ENCODE measurements at places on chromosomes 5 and 9.

DNA sequence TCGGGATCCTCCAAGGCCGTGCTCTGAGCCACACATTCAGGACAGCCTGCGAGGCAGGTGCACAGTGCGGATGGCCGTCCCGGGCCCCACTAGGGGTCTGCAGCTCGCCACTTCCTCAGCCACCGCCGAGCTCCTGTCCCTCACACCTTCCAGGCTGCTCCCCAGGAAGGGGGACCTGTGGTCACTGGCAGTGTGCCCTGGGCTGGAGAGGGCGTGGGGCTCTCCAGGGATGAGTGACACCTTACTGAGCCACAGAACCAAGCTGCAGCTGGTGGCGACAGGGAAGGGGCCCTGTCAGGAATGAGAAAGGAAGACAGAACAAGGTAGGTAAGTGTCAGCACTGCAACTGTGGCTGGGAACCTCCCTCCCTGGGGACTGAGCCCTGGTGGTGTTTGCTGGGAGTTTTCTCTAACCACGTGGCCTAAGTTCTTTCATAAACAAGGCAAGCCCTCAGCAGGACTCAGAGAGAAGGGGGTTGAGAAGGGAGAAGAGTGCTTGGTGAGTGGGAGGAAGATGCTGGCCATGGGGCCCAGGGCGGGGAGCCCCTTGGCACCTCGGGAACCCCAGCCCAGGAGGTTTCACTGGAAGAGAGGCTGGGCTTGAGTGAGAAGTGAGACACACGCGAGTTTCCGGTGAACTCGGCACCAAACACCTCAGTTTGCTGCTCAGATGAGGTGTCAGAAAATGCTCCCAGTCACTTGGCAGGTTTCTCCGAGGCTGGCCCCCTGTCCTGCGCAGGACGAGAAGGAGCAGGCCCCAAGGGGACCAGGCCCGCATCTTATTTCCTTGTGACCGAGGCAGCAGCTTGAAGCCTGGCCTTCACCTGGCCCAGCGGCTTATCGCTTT is 5.2 kb downstream of the IL13 start:
- no peak for DNase-seq

DNA sequence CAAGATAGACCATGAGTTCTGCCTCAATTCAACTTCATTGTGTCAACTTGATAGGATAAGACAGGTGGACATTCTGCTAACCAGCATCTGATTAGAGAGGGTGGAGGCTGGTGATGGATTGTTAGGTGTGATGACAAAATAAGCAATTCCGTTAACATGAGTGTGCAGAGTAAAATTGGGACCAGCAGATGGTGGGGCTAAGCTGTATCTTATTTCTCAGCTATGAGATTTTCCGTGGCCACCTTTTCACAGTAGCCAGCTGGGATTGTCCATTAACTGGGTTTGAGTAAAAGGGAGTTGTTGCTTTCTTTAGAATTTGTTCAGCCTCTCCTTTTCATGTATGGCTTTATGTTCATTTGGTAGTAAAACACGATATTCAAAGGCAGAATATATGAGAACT is 28.8 kb upstream of the TAL2 start:
- no peak for DNase-seq

GRCh38 chr5:33832404-33833236 is 59.2 kb downstream of the ADAMTS12 start:
- no peak for DNase-seq

DNA sequence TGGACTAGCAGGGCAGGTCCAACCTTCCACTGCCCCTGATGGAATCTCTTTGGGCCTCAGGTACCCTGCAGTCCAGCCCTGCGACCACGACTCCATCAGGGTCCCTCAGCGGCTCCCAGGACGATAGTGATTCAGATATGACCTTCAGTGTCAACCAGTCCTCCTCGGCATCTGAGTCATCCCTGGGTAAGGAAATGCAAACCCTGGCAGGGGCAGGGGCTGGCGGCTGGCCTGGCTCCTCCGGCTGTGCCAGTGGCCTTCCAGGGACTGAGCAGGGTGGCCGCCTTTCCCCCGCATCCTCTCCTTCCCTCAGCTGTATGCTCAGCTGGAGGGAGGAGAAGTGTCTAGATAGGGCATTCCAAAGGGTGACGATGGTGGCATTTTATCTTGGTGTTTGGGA is 45.0 kb downstream of the NEURL1B start:
- DNase-seq = no peak

DNA sequence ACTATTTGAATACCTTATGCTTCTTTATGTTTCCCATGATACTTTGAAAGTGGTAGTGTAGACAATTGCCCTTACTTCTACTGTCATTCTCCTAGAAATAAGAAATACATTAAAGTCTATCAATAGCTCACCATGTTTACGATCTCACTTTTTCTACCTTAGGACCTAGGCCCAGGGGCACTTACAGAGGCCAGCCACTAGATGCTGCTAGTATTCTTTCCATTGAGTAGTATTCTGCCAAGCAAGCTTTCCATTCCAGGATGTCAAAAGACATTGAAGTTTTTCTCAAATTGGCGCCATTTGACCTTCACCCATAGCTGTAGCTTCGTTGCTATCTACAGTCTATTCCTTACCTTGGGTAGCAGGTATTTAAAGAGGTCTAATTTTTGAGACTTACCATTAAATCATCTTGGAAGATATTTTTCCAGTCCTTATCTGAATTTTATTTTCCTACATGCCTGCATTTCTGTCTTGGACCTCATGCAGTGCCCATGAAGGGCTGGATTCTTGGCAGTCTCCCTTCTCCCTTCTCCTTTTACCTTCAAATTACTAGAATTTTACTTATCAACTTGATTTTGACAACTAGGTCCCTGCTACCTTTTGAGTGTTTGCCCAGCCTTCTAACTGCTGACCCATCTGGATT is 246.0 kb upstream of the NUDT12 start:
- peak; percentile 31 for DNase-seq

DNA sequence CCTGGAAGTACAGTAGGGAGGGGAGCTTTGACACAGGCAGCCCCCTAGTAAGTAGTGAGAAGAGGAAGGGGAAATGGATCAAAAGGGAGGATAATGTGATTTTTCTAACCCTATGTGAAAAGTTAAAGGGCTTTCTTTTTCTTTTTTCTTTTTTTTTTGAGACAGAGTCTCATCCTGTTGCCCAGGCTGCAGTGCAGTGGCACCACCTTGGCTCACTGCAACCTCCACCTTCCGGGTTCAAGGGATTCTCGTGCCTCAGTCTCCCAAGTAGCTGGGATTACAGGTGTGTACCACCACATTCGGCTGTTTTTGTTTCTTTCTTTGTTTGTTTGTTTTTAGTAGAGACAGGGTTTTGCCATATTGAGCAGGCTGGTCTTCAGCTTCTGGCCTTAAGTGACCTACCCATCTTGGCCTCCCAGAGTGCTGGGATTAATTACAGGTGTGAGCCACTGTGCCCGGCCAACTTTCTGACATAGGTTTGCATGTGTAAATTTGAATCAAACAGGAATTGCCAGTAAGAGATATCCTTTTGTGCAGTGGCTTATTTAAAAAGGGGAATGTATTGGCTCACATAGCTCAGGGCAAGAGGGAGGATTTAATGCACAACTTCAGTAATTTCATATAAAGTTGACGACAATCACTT is 13.4 kb upstream of the PRDM6 start:
- no peak for DNase-seq

DNA sequence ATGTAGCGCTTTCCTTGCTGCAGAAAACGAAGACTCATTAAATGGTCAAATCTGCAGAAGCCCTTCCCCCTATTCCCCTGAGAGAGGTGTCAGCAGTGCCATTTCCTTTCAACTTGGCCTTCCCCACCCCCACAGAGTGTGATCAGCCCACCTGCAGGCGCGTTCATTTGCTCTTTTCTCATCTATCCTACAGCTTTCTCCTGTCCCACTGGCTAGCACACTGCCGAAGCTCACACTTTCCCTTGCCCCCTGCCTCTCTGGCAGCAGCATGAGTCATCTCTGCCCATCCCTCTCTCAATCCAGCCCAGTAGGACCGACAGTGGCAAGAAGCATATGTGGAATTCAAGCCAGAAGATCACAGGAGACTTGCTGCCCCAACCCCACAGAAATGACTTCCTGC is 213.8 kb downstream of the FAM114A2 start:
- DNase-seq = no peak

DNA sequence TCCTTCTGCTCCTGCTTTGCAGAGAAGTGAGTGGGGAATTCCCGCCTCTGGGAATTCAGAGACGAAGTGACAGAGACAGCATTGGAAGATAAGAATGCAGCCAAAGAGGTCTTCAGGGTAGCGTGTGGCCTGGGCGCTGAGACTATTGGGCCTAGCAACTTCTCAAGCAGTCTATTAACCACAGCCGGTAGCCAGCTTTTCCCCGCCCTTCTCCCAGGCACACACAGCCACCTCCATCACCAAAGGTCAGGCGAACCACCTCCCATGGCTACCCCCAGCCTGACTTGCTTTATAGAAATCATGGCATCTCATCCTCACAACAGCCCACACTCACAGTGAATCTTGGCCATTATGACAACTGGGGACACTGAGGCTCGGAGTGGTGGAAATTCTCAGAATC is 124.2 kb downstream of the KCNIP1 start:
- DNase-seq = no peak

- no peak for DNase-seq
These were observed 30.1 kb downstream of the SLIT3 start for GRCh38 chr5:169270827-169271226.

- DNase-seq = no peak
These were observed 225.1 kb downstream of the PIK3R1 start for GRCh38 chr5:68440651-68441050.

GRCh38 chr5:109614981-109615380 is 74.7 kb upstream of the MAN2A1 start:
- no peak for DNase-seq

DNA sequence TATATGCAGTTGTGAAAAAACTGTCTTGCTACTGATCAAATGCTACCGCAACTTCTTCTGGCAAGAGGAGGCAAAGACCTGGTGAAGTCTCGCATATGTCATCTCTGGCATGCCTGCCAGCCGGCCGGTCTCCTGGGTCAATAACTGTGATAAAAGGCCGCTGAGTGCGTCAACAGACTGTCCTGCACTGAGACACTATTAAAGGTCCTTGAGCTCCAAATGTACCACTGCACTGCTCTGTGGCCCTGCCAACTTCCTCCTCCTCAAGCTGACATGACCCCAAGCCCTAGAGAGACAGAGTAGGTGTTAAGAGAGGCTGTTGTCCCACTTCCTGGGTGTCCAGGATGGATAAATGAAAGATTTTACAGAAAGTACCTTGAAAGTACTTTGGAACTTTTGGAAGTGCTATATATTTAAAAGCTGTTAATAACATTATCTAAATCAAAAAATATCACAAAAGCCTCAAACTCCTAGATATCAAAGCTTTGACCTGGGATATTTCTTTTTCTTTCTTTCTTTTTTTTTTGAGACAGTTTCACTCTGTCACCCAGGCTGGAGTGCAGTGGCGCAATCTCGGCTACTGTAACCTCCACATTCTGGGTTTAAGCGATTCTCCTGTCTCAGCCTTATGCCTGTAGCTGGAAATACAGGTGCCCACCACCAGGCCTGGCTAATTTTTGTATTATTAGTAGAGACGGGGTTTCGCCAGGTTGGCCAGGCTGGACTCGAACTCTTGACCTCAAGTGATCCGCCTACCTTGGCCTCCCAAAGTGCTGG is 31.5 kb downstream of the RAPGEF1 start:
- DNase-seq = no peak

- peak; percentile 34 for DNase-seq
These were observed 1.0 kb upstream of the ACSL6 start for GRCh38 chr5:132012371-132013005.

DNA sequence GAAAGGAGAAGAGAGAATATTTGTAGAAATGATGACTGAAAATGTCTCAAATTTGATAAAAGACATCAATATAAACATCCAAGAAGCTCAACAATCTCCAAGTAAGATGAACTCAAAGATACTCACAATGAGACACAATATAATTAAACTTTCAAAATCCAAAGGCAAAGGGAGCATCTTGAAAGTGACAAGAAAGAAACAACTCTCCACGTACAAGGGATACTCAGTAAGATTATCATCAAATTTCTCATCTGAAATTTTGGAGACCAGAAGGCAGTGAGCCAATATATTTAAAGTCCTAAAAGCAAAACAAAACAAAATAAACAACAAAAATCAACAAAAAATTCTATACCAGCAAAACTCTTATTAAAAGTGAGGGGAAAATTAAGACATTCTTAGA is 428.7 kb downstream of the NFIB start:
- DNase-seq = no peak

GRCh38 chr5:173517648-173518047 is 98.8 kb downstream of the BOD1 start:
- no peak for DNase-seq

- DNase-seq = no peak
These were observed 234.3 kb downstream of the CHSY3 start for GRCh38 chr5:130138406-130139045.

- DNase-seq = no peak
These were observed 197.3 kb downstream of the ARL15 start for GRCh38 chr5:54113060-54113459.

DNA sequence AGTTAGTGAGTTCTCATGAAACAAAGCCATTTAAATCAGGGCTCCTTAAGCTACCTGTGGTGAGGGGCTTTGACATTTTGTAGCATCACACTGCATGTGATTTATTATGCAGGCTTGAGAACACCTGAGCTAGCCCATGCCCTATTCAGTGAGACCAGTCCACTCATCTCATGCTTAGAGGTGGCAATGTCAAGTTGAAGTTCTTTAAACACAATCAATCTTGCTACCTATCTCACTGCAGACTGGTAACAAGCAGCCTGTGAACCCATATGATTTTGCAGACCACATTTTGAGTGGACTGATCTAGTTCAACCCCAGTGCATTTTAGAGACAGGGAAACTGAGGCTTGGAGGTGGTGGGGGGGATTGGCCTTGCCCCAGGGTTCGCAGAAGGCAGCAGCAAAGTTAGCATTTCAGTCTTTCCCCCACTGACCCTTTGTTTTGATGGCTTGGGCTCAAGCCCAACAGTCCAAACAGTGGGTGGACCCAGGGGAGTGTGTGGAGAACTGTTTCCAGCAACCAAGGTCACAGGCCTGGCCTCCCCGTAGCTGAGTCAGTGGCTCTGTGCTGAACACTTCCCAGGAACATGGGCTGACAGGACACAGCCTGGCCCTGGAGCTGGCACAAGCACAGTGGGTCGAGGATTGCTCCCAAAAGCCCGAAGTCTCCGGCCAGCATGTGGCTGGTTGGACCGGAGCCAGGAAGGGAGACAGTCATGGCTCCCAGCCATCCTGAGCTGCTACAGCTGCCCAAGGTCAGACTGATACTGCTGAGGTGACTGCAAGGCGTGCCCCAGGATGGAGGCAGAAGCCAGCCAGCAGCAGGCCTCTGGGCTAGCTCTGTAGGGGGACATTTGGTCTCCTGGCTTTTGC is 95.3 kb downstream of the RGS3 start:
- DNase-seq = no peak

Measured in left renal cortex interstitium (tissue), 4 donors.